WERI-Rb-1 (cell line): ENCODE measurements at places on chromosomes 11 and 22.
A peak's percentile ranks its signal among the peaks of the same experiment; 100 is the strongest.

DNA sequence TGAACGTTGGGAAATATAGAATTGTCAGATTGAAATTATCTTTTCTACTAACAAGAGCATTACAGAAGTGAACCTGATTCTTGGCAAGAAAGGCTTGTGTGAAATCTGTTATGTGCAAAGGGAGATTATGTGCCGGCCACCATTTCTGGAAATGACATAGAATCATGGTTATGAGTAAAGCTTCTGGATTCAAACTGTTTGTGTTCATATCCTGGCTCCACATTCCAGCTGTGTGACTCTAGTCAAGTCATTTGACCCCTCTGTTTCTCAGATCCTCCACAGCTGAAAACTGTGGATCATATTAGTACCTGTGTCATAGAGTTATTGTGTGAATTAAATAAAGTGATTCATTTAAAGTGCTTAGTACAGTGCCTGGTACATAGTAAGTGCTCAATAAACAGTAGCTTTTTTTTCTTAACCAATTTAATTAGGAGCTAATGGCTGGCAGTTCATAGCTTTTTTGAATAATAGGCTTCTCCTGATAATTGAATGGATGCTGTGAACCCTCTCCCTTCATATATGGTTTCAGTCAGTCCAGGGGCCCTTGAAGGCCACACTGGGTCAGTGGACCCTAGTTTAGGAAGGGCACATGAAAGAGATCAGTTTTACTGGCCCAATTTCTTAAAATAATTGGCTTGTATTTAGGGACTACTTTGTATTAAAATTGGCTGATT is 34.6 kb downstream of the EHF start:
- no peak for DNase-seq

- DNase-seq, result no peak
These were observed 56.1 kb downstream of the IGLL5 start for GRCh38 chr22:22943521-22944267.

GRCh38 chr11:12441231-12441861 is 64.0 kb downstream of the PARVA start:
- DNase-seq, result peak; percentile 14

GRCh38 chr22:32527756-32528155 is 53.1 kb downstream of the FBXO7 start:
- peak; percentile 80 for DNase-seq

DNA sequence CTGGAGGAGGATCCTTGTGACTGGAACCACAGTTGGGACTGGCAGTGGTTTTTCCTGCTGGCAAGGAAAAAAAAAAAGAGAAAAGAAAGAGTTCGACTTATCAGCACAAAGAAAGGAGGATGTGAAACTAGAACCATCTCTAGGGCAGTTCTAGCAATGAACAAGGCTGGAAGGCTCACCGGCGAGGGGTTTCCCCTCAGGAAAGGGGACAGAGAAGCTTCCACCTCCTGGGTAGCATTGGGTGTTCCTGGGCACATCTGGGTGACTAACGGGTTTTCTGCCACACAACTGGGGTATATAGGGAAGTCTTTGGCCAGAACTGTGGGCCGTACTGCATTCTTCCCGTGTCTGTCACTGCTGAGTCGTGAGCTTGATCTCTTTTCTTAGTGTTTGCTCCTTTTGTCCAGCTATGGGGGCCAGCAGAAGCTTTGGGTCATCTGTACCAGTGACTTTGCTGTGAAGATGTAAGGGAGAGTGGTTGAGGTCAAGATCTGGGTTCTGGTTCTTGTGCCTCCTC is 109.4 kb upstream of the OR4B1 start:
- DNase-seq, result no peak

GRCh38 chr22:34620832-34621231 is 445.1 kb upstream of the ISX start:
- DNase-seq, result no peak

DNA sequence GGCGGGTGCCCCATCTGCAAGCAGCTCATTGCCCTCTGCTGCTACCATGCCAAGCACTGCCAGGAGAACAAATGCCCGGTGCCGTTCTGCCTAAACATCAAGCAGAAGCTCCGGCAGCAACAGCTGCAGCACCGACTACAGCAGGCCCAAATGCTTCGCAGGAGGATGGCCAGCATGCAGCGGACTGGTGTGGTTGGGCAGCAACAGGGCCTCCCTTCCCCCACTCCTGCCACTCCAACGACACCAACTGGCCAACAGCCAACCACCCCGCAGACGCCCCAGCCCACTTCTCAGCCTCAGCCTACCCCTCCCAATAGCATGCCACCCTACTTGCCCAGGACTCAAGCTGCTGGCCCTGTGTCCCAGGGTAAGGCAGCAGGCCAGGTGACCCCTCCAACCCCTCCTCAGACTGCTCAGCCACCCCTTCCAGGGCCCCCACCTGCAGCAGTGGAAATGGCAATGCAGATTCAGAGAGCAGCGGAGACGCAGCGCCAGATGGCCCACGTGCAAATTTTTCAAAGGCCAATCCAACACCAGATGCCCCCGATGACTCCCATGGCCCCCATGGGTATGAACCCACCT is 28.0 kb upstream of the L3MBTL2 start:
- DNase-seq, result no peak

GRCh38 chr11:112958670-112959069 is 2.5 kb upstream of the NCAM1 start:
- DNase-seq, result no peak

DNA sequence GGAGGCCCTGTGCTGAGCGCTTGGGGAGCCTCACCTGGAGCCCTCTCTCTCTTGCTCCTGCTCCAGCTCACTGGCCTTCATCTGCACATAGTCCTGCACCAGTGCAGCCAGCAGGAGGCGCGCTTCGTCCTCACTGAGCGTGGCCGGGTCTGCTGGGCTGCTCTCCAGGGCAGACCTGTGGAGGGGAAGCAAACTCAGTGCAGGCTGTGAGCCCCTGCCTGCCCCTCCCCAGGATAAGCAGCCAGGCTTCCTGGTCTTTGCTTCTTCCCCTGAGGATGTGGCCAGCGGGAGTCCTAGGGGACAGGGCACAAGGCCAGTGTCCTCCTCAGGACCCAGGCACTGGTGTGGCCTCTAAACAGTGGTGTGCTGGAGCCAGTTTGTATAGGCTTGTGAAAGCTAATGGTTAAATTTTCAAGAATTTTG is 2.2 kb downstream of the CALCA start:
- peak; percentile 57 for DNase-seq

GRCh38 chr11:122343210-122343609 is 227.2 kb upstream of the BLID start:
- no peak for DNase-seq

- no peak for DNase-seq
These were observed 4.1 kb downstream of the BEST1 start for GRCh38 chr11:61954106-61954850.

DNA sequence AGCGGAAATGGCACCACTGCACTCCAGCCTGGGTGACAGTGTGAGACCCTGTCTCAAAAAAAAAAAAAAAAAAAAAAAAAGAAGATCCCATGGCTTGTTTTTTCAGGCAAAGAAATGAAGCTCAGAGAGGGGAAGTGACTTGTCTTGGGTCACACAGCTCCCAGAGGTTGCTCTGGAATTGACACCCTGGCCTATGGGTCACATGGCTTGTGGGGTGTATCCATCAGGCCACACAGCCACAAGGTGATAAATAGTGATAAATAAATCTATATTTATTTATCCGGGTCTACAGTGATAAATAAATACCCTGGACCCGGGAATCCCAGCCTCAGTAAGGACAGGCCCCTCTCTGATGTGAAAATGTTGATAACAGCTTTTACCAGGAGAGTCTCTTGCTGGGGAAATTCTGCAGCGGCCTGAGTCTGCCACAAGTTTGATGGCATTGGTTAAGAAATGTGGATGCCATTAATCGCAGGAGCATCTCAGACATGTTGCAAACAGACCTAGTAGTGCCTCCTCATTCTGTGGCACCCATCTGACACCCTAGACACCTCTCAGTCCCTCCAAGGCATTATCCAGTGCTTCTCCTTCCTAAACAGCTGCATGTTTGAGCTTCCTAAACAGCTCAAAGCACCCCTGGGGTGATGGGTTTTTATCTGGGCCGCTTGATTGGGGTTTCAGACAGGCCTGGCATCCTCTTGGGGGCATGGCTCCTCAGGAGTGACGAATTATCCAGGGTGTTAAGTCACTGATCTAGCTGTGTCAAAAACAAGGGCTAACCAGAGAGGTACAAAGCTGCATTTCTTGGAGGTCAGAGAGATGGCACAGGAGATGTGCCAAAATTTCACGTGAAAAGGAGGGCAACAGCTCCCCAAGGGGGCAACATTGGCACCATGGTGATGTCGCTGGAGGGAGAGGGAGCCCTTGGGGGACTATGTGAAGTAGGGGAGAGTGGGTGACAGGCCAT is 1.9 kb upstream of the EMID1 start:
- no peak for DNase-seq

DNA sequence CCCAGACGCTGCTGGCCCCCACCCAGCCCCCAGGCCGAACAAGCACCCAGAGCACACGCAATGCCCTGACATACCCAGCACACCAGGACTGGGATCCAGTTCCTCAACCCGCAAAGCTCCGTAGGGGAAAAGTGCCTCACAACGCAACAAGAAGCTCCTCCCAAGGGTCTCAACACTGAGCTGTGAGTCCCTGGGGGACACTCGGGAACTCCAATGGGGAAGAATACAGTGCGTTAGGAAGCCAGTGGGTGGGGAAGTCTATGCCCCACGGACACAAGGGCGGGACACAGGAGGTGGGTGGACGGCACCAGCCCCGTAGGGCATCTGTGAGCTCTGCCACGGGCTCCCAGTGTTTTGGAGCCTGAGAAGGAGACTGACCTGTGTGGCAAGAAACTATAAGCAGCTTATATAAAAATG is 1.6 kb downstream of the DEAF1 start:
- no peak for DNase-seq

DNA sequence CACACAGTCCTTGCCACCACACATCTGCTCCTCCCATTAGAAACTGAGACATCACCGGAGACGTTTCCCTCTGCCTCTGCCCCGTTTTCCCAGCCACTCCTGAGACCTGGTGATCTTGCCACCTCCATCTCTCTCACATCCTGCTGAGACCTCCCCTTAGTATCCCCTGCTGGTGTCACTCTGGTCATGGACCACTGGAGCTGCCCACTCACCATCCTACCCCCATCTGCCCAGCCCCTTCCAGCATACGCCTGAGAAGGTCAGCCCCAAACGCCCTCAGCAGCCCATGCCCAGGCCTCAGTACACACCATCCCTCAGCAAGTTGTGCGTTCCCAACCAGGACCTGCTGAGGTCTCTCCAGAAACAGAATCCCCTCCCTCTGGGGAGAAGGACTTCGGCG is 64.3 kb downstream of the SHANK2 start:
- DNase-seq, result no peak

DNA sequence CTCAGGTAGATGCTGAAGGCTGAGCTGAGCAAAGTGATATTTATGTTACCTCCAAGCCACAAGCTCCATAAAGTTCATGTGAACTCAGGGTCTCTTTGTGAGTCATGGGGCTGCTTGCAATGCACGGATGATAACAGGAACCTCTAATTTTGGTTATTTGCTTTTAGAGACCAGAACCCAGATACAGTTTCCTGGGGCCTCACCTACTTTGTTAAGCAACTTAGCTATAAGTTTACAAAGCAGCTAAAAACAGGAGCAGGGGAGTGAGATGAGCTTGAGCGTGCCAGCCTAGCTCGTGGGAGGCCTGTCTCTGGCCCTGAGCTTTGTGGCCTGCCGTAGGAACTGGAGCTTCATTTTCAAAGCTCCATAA is 29.2 kb downstream of the SREBF2 start:
- DNase-seq, result no peak

DNA sequence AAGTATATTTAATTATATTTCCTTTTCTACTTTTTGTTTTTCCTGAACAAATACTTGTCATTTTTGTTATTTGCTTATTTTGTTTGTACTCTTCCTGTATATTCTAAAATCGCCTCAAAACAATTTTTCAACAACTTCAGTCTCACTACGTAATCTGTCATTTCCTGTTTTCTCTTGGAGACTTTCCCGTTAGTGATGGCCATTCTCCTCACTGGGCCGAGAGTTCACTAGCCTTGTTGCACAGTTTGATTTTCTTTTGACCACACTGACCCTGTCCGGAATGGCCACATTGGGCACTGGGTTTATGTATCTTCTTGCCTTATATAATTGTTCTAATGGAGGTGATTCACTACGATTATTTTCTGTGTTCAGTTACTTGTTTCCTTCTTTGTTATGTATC is 726.1 kb downstream of the FAM181B start:
- no peak for DNase-seq

DNA sequence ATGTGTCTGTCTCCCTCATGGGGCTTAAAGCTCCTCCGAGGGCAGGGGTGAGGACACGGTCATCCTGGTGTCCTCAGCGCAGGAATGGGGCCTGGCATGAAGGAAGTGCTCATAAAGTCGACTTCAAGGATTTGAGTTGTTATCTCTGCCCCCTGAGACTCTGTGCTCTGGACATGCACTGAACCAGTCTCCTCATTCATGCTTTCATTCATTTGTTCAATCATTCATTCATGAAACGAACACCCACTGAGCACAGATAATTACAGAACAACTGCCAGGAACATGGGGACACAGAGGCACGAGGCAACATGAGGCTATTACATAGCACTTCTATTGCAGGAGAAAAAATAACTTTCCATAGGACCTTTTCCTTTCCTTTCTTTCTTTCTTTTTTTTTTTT is 16.5 kb downstream of the TMPRSS6 start:
- no peak for DNase-seq

GRCh38 chr11:47010179-47010578 is 73.6 kb downstream of the CSTPP1 start:
- no peak for DNase-seq

- no peak for DNase-seq
These were observed 32.9 kb downstream of the RBFOX2 start for GRCh38 chr22:35995772-35996171.

- no peak for DNase-seq
These were observed 517.9 kb downstream of the NTM start for GRCh38 chr11:131888230-131888855.

DNA sequence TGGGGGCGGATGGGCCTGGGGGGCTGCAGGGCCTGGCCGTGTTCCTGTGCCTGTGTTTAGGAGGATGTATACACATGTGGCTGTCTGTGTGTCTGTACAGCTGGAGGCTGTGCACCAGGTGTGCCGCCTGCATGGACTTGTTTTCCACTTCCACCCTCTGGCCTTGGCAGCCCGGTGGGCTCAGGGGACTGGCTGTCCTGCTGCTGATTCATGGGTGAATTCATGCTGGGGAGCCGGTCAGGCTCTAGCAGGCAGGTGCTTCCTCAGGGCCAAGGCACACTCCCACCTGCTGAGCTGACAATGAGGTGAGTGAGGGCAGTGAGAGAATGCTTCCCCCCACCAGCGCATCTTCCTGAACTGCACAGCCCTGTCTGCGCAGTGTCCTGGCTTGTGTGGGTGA is 88.4 kb downstream of the CCDC81 start:
- DNase-seq, result no peak

DNA sequence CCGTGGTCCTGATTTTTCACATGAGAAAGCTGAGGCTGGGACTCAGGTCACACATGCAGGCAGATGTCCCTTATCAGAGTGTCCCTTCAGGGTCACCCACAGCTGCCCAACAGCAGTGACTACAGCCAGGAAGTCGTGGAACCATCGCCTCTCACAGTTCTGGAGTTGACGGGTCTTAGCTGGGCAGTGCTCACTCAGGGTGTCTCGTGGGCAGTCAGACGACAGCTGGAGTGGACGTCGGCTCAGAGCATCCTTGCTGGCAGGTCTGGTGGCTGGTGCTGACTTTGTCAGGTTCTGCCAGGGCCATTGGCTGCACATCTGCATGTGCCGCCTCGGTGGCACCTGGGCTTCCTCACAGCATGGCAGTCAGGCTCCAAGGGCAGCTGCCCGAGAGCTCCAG is 35.6 kb upstream of the TH start:
- no peak for DNase-seq
